ENCODE measurements at places on chromosomes 13 and 19.

DNA sequence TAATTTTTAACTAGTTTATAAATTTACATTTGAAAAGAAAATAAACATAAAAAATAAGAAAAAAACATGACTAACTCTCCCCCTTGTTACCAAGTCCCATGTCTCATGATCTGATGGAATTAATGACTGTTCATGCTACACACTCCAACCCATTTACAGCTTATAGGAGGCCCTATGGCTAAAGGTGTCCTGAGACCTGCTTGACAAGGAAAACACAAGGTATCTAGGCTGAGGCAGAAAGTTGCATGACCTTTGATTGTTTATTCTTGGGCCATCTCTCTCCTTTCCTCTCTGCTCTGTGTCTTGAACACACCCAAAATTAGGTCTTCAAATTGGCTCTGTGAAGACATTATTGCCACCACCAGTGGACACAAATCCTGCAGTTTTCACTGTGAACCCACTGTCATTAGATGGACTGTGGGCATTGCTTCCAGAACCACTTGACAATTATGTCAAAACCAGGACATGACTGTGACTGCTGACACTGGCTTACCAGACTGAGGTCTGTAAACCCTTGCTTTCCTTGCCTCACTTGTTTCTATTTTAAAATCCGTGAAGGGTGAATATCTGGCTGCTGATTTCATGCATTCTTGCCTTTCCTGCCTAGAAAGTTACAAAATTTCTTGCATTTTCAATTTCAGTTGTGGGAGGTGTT lies 386.5 kb upstream of the SPRY2 start:
- no peak for DNase-seq

DNA sequence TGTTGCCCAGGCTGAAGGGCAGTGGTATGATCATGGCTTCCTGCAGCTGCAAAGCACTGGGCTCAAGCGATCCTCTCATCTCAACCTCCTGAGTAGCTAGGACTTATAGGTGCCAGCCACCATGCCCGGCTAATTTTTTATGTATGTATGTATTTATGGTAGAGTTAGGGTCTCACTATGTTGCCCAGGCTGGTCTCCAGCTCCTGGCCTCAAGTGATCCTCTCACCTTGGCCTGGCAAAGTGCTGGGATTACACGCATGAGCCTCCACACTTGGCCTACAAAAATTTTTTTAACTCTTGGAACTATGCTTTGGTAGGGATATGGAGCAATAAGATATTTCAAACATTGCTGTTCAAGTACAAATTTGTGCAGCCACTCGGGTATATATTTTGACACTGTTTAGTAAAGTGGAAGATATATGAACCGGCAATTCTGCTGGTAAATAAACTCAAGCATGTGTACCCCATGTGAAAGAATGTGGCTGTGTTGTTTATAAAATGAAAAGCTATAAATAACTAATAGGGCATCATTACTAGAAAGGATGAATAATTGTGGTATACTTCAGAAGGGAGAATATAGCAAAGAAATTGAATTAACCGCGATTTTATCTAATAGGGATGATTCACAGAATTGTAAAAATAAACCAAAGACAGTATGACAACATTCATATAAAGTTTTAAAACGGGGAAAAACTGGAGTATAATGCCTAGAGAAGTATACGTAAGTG lies 1.1 kb downstream of the ZNF566 start:
- DNase-seq, result no peak

GRCh38 chr19:13097463-13098258 lies 5.0 kb downstream of the LYL1 start:
- no peak for DNase-seq

DNA sequence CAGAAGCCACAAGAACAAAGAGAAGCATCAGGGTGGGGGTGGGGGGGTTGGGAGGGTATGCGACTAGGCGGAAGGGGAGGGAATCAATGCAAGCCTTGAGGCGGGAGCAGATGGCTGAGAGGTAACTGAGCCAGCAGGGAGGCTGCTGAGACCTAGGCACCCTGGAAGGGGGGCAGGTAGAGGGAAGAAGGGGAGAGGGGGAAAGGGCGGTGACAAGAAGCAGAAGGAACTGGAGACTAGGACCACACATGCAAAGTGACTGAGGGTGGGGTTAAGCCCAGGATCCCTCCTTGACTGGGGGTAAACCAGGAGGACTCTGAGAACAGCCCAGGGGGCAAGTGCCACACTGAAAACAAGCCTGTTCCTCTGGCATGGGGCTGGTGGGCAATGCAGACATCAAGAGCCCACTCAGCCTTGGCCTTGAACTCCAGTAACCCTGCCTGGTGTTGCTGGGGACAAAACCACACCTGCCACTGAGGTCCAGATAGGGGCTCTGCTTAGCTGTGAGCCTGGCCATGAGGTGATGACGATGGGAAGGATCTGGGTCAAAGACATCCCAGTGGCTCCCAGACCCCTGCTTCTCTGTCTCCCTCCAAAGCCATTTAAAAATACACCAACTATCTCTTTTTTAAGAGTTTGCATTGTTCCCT lies 20.3 kb downstream of the OPA3 start:
- DNase-seq, result no peak

DNA sequence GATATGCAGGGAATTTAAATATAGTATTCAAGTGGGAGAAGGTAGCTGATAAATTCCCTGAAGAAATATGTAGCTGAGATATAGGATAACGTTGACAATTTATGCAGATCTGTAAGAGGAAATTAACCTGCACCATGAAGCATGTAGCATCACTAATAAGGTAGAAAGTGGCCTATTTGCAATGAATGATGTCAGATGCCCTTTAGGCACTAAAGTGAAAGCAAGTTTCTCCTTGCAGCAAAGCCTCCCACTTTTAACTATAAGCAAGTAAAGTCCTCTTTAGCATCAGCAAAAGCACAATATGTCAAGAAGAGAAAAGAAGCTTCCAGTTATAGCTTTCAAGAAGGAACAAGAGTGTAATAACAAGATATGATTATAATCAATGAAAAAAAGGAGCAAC lies 102.5 kb upstream of the SLITRK1 start:
- no peak for DNase-seq

- no peak for DNase-seq
Observed at GRCh38 chr19:13744174-13744573, 20.1 kb upstream of the MRI1 start.
